ENCODE measurements at places on chromosomes 5 and 9.

GRCh38 chr9:69446496-69446895 lies 121.5 kb downstream of the ENTREP1 start:
- no peak for DNase-seq

DNA sequence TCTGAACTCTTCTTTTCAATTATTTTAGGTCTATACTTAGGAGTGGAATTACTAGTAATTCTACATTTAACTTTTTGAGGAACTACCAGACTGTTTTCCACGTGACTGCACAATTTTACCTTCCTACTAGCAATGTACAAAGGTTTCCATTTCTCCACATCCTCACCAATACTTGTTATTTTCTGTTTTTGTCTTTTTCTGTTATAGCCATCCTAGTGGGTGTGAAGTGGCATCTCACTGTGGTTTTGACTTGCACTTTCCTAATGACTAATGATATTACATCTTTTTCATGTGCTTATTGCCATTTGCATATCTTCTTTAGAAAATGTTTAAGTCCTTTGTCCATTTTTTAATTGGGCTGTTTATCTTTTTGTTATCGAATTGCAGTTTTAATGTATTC lies 136.9 kb upstream of the EGFLAM start:
- no peak for DNase-seq

GRCh38 chr5:140481758-140482157 lies 65.7 kb upstream of the EIF4EBP3 start:
- no peak for DNase-seq

DNA sequence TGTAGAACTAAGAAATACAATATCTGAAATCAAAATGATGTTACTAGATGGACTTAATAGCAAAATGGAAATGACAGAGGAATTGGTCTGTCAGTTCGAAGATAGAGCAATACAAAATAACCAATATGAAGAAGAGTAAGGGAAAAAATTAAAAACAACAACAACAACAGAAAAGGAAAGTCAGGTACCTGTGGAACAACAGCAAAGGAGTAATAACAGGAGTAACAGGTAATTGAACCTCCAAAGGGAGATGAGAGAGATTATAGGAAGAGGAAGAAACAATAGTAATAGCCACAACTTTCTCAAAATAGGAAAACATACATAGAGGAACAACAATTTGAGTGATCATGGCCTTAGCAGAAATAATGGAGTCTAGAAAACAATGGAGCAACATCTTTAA lies 13.7 kb downstream of the POLK start:
- no peak for DNase-seq

- no peak for DNase-seq
Measured at GRCh38 chr5:173568703-173569102, 47.7 kb downstream of the BOD1 start.

GRCh38 chr5:61200582-61201155 lies 38.4 kb upstream of the SMIM15 start:
- no peak for DNase-seq

- DNase-seq: no peak
Measured at GRCh38 chr5:16726538-16726946, 109.7 kb upstream of the RETREG1 start.

DNA sequence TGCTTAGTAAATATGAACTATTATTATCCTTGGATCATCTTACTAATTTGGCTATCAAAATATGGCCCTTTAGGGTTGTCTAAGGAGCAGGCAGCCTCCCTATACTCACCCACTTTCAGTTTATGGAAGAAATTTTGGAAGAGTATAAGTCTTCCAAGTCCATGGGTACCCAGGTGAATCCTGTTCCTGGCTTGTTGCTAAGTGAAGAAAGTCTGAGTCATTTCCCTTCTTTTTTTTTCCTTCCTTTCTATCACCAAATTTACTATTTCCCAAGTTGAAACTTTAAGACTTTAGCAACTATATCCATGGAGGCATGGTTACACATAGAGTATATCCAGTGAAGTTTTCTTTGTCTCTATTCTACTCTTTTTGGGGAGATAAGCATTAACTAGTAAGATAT lies 184.0 kb upstream of the ACTBL2 start:
- DNase-seq: no peak

DNA sequence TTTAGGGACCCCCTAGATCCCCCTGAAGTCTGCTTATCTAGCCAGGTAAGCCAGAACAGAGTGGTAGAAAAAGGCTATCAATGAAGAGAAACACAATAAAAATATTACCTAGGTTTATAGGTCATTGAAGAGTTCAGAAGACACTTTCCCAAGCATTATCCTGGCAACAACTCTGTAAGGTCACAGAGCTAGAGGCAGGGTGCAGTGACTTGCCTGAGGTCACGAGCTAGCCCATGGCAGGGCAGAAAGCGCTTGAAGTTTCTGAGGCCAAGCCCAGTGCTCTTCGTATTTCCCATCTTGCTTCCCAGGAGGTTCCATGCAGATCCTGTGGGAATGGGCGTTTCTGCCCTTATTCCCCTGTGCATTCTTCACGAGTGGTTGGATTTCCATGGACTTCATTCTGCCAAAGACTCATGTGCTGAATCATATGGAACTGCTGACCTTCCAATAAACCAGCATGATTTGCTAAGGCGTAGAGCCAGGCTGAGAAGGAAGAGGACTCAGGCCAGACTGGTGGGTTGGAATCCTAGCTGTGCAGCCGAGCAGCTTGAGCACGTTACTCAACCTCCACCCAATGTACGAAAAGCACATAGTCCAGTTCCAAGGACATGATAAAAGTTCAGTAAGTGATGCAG lies 22.1 kb downstream of the TRMO start:
- DNase-seq: no peak

GRCh38 chr9:79152306-79152705 lies 419.5 kb upstream of the TLE4 start:
- DNase-seq: no peak

GRCh38 chr5:120255214-120255613 lies 208.9 kb upstream of the PRR16 start:
- no peak for DNase-seq

DNA sequence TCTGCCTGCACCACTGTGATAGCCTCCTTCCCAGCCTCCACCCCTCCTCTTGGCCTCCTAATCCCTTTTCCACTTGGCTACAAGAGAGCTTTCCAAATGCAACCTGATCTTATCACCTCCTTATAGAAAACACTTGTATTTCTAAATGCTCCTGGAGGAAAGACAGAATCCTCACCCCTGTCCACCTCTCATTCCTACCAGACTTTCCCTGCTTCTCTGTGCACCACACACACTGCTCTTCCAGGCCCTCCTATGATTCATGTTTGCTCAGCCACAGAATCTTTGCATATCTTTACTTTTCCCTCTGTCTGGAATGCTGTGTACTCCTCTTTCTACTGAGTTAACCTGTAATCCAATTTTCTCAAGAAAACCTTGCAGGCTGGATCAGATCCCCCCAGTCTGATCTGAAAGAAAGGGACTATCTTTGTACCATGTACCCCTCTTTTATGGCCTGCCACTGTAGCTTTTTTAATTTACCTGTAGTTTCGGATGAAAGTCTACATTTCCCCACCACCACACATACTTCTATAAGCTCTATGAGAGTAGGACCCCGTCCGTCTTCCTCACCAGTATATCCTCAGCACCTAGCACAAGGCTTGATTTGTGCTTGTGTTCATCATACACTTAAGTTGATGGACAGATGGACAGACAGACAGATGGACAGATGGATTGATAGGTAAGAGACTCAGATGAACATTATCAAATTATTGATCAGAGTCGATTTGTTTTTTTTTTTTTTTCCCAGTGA lies 95.3 kb downstream of the GALNT10 start:
- DNase-seq: no peak

- DNase-seq: no peak
Measured at GRCh38 chr5:57102905-57103255, 71.0 kb upstream of the GPBP1 start.

DNA sequence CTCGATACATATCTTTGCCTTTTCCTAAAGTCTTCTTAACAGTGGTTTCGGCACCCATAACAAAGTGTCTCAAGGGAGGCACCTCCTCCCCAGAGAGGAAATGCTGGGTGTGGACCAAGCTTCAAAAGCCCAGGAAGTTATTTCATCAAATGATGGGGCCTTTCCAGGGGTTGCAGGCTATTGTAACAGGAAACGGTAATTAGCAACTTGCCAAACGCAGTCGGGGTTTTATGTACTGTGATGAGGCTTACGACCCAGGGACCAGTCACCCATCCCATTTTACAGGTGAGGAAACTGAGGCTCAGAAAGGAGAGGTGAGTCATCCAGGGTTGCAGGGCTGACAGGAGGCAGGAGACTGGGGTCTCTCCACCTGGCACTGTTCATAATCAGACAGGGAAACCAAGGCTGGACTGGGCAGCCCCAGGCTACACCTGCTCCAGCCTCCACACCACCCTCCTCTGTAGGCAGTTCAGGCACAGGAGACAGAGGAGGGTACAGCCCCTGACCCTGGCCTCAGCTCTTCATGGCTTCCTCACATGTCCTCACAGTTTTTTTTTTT lies 30.0 kb upstream of the SUSD3 start:
- DNase-seq: no peak

DNA sequence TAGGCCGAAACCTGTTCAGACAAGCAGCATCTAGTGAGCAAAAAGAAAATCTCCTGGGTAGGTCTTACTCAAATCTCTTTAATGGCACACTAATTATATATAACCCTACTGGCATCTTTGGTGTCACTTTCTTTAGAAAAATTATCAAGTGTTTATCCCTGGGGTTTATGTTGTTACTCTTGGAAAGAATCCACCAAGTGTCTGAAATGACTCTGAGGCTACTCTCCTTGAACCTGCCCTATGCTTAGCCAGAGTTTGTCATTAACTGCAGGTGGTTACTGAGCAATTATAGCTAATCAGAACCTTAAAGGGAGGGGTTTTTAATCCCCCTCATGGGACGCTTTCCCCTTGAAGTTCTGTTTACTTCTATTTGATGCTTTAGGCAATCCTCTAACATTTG lies 381.9 kb downstream of the PLK2 start:
- DNase-seq: no peak

DNA sequence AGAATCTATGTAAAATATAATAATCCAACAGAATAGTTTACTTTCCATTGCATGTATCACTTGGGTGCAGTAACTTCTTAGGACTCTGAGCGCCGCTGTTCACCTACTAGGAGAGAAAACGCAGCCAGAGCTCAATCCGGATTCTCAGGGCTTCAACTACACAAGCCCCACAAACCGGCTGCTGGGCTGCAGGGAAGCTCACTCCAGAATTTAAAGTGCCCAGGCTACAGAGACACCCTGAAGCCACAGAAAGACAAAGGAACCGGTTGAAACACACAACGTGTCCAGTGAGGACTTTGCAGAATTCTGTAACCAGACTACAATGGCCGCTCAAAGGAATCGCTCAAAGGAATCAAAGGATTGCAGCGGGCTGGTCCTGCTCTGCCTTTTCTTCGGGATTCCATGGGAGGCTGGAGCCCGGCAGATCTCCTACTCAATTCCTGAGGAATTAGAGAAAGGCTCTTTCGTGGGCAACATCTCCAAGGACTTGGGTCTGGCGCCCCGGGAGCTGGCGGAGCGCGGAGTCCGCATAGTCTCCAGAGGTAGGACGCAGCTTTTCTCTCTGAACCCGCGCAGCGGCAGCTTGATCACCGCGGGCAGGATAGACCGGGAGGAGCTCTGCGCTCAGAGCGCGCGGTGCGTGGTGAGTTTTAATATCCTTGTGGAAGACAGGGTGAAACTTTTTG lies at the start of gene PCDHGA10:
Gene PCDHGA10 (plus strand): TSS at position 134 of the 686 bp plus-strand sequence. CDS start 189 bp downstream, at position 323.
- peak; percentile 82 for DNase-seq

DNA sequence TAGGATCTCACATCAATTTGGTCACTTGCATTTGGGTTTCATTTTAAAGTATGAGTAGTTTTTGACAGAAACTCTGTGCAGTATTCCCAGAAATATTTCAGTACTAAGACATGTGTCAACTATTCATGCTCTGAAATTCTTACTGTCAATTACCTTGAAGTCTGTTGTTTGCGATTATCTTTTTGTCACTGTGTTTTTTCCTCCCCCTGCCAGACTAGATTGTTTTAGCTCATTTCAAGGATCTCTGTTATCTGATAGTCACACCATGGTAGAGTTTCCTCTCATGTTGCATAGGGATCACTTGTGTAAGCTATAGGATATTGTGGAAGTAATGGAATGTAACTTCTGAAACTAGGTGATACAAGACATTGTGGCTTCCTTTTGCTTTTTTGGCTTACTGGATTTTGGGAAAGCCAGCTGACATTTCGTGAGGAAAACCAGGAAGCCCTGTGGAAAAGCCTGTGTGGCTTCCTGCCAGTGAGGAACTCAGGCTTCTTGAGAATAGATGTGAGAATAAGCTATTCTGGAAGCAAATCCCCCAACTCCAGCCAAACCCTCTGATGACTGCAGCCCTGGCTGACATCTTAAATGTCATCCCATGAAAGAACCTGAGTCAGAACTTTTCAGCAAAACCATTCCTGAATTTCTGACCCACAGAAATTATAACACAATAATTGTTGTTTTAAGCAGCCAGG lies 122.2 kb downstream of the FGF10 start:
- DNase-seq: no peak

- no peak for DNase-seq
Measured at GRCh38 chr5:178083922-178084321, 29.4 kb upstream of the N4BP3 start.

DNA sequence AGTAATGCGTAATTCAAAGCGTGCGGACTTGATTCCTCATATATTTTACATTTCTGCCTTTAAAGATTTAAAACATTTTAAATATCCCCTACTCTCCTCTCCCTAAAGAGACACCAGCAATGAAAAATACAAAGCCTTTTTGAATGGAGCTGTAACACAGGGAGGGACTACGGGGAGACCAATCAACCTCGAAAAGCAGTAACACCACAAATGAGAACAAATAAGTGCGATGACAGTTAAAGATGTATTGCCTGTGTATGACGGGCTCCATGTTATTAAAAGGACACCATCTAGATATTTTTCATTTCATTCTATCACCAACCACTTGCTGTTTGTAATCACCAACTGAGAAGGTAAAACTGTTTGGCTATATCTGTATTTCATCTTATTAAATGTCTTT lies 230.3 kb upstream of the TBCA start:
- DNase-seq: no peak

- DNase-seq: no peak
Measured at GRCh38 chr5:126673477-126673876, 72.7 kb downstream of the PHAX start.

DNA sequence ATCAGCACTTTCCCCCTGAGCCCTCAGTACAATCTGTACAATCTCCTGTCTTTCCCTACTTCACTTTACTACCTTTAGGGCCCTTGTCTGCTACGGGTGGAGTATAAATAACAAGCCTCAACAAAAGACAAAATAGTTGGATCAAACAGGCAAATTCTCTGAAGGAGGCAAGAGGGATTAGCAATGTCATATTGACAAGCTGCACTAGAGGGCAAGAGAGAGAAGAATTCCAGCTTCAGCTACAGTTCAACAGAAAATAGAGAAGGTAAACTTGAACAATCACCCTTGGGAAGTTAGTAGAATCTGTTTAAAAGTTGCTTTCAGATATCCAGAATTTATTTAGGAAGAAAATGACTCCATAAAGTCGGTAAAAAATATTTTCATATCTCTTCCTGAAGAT lies 68.4 kb upstream of the IZUMO3 start:
- no peak for DNase-seq

DNA sequence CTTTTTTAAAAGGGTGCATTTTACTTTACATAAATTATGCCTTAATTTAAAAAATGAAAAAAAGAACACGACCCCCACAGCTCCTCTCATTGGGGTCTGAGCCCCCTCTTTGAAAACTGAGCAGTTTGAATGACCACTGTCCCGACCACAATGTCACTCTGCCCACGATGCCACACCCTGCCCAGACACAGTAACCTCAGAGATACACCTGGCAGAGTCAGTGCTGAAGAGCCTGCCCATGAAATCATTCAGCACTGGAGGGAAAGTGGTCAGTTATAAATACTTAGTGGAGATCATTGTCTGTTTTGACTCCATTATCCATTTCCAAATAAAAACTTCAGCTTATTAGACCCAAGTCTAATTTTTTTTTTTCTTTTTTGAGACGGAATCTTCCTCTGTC lies 49.3 kb downstream of the DNAJC21 start:
- DNase-seq: no peak

- DNase-seq: no peak
Measured at GRCh38 chr5:51208296-51208695, 175.0 kb upstream of the ISL1 start.
